Tongue (tissue), 3 donors: ENCODE measurements at places on chromosomes 5 and 9.

DNA sequence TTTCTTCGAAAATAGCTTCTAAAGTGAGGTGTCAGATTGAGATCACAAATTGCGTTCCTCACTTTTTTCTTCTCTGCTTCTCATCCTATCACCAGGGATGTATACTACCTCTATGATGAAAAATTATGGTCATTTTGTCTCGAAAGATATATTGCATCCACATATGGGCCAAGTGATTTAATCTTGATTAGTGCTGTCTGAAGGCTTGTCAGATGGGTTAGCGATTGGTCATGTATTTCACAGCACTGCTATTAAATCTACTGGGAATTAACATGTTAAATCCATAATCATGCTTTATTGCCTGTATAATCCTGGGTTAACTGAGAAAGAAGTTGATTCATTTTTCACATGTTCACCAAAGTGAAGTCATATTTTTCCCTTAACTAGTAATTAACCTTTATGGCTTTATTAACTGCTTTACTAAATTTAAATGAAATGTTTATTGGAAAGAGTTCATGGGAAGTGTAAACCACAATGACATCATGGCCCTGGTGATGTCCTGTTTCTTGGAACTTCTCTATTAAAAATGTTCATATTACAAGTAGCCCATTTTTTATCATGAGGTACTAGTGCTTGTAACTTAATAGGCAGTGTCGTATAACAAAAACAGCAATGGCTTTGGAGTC lies 193.3 kb downstream of the SMC2 start:
- DNase-seq, result no peak

- DNase-seq, result no peak
These were observed 318.4 kb upstream of the SEMA6A start for GRCh38 chr5:116892993-116893392.

DNA sequence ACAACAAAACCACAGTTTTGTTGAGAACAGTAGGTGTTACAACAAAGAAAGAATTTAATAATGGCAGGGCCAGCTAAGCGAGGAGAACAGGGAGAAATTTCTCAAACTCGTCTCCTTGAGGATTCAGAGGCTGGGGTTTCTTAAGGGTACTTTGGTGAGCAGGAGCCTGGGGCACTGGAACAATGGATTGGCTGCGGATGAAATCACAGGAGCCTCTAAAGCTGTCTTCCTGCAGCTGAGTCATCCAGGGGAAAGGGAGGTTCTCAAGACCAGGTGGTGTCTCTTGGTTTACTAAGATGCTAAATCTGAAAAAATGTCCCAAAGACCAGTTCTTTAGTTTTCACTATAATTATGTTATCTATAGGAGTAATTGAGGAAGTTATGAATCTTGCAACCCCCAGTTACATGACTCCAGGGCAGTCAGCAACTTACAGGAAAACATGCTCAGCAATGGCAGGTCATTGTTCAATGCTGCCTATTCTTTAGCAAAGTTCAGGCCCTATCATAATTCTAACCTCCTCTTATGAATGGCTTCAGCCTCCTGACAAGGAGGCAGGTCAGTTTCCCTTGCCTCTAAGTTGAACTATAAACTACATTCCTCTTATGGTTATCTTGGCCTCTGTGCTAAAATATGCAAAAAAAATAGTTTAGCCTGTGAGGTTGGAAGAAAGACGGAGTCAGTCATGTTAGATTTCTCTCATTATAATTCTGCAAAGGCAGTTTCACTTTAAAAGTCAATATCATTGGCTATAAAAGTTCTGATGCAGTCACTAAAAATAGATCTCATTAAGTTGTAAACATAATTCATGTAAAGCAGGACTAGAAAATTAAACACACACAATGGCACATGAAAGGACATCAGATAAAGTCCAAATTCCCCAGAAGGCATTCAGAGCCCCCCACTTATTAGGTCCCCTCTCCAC lies 63.3 kb upstream of the CKS2 start:
- no peak for DNase-seq

DNA sequence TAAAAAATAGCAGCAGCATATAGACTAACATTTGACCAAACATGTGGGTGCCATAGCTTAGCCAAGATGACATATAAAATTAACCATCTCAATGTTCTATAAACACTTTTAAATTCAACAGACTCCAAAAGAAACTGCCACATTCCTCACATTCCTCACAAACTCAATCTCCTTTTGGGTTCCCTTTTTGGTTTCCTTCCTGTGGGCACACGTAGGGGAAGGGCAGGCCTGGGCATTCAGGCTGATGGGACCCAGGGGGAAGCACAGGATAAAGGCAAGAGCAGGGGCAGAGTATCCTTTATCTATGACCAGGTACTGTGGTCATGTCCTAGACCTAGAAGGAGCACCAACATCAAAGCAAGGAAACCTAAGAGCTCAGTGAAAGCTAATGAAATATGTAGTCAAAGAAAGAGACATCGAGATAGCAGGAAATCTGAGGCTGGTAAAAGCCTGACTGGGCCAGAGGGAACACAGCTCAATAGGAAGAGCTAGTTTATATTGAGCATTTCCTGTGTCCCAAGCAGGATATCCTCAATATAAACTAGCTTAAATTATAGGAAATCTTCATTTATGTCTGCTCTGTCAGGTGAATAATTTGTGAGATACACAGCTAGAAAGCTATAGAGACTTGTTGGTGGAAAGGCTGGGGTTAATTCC lies 13.6 kb upstream of the ERAP1 start:
- no peak for DNase-seq

DNA sequence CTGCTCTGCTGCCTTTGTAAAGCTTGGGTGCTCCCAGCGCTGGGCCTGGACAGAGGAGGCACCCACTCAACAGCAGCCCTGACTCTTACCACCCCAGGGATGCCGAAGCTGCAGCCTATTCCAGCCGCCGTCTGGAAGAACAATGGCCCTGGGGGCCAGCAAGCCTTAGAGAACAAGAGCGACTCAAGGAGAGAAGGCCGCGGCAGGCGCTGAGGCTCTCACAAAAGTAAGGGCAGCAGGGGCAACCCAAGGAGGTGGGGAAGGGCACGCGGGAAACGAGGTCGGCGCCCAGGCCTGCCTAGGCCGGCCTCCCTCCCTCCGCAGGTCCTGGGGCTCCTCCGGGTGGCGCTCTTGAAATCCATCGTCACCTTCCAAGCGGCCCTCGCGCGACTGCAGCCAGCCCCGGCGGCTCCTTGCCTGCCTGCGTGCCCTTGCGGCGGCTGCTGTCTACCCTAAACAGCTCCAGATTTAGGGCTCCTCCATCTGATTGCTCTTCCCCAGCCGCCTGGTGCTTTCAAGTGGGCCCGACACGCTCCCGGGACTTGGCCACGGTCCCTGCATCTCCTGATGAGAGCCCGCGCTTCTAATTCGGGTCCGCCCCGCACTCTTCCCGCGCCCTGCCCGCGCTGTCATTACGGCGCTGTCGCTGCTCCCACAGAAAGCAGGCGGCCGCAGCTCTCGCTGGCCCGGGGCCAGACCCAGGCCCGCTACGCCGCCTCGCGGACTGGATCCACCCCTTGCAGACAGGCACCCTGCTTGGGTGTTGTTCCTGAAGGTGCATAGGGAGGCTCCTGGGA lies 213.3 kb downstream of the SEMA6A start:
- peak; percentile 73 for DNase-seq

DNA sequence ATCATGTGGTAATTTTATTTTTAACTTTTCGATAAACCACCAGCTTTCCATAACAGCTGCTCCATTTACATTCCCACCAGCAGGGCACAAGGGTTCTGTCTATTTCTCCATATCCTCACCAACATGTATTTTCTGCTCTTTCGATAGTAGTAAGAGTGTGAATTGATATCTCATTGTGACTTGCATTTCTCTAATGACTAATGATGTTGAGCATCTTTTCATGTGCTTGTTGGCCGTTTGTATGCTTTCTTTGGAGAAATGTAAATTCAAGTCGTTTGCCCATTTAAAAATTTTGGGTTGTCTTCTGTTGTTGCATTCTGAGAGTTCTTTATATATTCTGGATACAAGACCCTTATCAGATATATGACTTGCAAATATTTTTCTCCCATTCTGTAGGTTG lies 45.9 kb downstream of the PSD2 start:
- no peak for DNase-seq

GRCh38 chr5:24161559-24161958 lies 483.2 kb downstream of the CDH10 start:
- no peak for DNase-seq

GRCh38 chr9:104866191-104866590 lies 61.8 kb downstream of the ABCA1 start:
- no peak for DNase-seq

- no peak for DNase-seq
These were observed 9.6 kb downstream of the PFDN1 start for GRCh38 chr5:140293091-140293848.
